Activated CD4-positive, alpha-beta T cell treated with anti-CD3 and anti-CD28 coated beads, Interleukin-2, amount 10 ng/mL, durations not matched to agents 7 days and 5 days (primary cell): ENCODE measurements at places on chromosomes 1 and 21.

DNA sequence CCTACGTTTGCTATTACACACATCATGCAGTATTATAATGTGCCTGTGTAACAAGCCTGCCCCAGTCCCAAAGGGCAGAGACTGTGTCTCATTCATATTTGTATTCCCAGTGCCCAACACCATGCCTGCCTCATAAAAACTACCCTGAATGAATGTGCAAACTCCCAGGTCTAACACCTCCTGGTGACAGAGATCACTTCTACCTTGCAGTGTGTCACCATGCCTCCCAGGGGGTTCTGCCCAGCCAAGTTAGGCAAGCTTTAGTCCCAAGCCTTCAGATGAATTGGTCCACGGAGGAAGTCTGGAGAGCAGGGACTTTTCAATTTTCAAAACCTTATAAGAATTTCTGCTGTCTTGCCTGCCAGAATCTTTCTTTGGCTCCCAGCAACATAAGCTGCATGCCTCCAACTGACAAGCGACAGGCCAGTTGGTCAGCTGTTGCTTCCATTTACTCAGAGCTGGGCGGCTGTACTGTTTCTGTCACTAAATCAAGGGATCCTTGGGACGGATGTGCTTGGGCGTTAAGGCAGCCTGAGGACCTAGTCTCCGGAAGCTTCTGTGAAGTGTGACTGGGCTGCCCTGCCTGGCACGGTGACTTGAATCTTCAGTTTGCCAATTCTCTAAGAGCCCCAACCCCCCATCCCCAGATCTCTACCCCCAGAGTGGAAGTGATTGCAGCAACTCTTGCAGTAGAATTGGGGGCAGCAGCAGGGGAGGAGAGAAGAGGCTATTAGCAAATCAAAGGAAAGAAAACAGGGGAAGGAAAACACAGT lies 1.2 kb downstream of the RXRG start:
- no peak for DNase-seq

- DNase-seq: no peak
Observed at GRCh38 chr1:66929146-66929688, 4.4 kb downstream of the MIER1 start.

DNA sequence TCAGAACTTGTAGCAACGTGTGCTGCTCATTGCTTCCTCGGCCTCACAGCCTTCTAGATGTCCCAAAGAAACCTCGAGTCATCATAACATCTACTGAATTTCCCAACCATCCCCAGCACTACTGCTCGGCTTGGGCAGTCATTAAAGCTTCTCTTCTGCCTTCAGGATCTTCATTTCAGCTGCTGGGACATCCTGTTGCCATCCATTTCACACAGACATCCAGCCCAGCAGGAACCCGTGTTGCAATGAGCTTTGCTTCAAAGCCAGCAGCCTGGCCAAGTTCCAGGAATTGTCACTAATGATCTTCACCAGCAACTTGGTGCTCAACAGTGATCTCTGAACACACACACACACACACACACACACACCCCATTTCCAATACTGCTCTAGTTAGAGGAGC lies 18.5 kb downstream of the WLS start:
- DNase-seq: no peak

GRCh38 chr1:40564913-40565312 lies 33.5 kb downstream of the ZNF684 start:
- DNase-seq: no peak

DNA sequence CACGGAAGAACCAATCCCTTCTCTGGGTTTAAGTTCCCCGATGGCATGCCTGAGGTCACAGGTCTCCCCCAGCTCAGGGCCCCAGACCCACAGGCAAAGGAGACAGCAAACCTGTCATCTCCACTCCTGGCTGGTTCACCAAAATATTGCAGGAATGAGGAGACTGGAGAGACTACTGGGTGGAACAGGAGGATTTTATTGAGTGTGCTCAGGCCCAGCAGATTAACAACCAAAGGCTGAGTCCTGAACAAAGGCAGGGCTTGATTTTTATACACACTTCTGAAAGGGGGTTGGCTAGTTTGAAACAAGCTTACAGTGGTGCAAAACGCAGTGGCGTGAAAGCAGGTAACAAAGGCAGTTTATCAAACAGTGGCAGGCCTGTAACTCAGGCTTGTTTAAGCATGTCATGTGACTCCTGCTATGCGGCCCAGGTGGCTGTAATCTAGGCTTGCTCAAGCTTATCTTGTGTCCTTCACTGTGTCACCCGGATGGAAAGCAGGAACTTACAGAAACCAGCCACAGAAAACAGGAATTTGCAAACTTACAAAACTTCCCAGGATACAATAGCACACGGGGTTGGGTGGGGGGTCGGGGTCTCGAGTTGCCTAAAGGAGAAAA lies 27.4 kb upstream of the KCNJ15 start:
- DNase-seq: no peak

- DNase-seq: no peak
Observed at GRCh38 chr1:25649505-25650288, 33.1 kb downstream of the MAN1C1 start.

GRCh38 chr21:27536319-27536718 lies 569.4 kb upstream of the ADAMTS5 start:
- no peak for DNase-seq

- no peak for DNase-seq
Observed at GRCh38 chr1:180571832-180572636, 13.3 kb downstream of the OVAAL start.

- no peak for DNase-seq
Observed at GRCh38 chr1:172184506-172185191, 235.8 kb upstream of the C1orf105 start.

GRCh38 chr1:214438075-214438474 lies 113.3 kb downstream of the PTPN14 start:
- no peak for DNase-seq

GRCh38 chr1:229627003-229627402 lies 956 bp downstream of the URB2 start:
- no peak for DNase-seq
